ENCODE measurements at places on chromosomes 7 and 10.

GRCh38 chr10:95122736-95123135, 53.4 kb upstream of the CYP2C8 start:
- no peak for DNase-seq

DNA sequence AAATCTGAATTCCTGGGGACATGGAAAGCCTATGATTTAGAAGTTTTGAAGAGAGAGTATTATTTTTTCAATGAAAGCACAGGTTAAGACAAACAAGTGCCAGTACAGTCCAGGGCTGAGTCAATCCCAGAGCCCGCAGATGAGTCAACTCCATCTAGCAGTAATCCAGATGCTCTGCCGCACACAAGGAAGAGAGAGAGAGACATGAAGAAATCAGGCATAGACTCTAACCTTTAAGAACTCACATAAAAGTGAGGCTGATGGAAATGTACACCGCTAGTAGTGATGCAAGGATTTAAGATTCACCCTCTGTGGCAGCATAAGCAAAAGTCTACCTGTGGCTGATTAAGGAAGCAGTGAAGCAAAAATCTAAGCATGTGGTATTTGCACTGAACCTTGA, 651.5 kb downstream of the TNS3 start:
- DNase-seq: no peak

- no peak for DNase-seq
Observed at GRCh38 chr10:117132751-117133231, 5.3 kb downstream of the VAX1 start.

DNA sequence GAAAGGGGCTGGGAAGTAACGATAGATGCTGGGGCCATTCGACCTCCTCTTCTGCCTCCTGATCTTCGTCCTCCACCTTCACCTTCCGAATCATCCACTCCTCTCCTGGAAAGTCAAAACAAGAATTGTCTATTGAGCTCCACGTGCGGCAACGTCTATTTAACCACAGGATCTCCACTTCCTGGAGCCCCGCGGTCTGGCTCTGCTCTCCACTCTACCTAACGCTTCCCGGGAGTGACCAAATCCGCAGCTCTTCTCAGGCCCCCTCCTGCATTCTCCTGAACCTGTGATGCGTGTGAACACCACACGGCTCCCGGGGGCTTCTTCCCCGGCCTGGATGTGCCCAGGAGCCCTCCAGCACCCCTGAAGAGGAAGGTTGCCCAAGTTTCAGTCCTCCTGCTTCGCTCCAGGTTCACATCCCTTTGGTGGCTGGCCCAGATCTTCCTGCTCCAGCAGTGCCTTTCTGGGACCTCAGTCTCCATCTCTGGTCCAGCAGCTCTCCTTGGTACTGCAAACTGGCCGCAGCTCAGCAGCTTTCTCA, 7.2 kb downstream of the ZNF467 start:
- DNase-seq: no peak

- DNase-seq: no peak
Observed at GRCh38 chr10:43041422-43042342, 35.2 kb upstream of the RET start.

DNA sequence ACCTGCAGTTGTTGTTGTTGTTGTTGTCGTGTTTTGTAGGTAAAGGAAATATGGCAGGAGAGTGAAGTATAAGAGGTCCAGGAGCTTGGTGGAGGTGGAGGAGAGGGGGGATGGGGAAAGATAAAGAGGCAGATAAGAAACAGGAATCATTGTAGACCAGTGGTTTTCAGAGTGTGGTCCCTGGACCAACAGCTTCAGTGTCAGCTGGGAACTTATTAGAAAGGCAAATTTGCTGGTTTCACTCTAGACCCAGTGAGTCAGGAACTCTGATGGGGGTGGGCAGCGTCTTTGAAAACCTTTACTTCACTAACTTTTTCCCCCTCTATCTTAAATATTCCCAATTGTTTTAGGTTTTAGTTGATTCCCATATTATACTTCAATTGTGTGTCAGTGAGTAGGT, 241.5 kb downstream of the AUTS2 start:
- DNase-seq: no peak

GRCh38 chr10:77926566-77927401, at the start of gene DLG5:
Gene DLG5 (minus strand): TSS chr10:77926755. CDS start chr10:77926520, 235 bp downstream.
- no peak for DNase-seq

DNA sequence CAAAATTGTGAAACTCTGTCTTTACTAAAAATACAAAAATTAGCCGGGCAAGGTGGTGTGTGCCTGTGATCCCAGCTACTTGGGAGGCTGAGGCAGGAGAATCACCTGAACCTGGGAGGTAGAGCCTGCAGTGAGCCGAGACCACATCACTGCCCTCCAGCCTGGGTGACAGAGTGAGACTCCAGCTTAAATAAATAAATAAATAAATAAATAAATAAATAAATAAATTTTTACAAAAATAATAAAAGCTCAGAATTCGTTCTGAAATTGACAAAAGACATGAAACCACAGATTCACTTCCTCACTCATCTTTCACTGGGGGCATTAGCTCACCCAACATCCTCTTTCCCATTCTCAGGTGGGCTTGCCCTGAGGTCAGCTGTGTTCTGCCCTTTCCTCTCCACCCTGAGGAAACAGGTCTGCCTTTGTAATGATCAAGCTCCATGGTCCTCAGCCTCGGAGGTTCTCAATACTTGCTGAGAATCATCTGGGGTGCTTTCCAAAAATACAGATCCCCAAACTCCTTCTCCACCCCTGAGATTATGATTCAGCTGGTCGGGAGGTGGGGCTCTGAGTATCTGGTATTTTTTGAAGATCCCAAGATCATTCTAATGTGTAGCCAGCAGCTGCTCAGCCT, 29.2 kb upstream of the APBB1IP start:
- no peak for DNase-seq

DNA sequence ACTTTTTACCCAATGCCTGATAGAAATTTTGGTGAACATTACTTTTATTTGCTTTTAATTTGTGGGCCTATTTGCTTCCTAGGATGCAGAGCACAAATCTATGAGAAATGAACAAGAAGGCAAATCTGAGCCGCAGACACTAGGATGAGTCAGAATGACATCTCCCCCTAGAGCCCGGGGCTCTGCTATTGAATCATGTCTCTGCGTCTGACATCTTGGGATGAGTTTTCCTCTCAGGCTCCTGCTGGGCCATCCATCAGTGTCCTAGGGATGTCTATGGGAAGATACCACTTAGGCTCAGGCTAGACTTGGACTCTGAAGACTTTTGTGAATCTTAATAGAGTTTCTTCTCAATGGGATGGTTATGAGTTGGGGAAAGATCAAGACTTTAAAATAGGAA, 157.3 kb upstream of the MTPN start:
- DNase-seq: no peak

GRCh38 chr10:30505543-30506298, 71.7 kb downstream of the MAP3K8 start:
- no peak for DNase-seq

- no peak for DNase-seq
Observed at GRCh38 chr7:47809387-47809786, 138.9 kb downstream of the PKD1L1 start.

- no peak for DNase-seq
Observed at GRCh38 chr7:77665161-77665560, 31.1 kb upstream of the RSBN1L start.

DNA sequence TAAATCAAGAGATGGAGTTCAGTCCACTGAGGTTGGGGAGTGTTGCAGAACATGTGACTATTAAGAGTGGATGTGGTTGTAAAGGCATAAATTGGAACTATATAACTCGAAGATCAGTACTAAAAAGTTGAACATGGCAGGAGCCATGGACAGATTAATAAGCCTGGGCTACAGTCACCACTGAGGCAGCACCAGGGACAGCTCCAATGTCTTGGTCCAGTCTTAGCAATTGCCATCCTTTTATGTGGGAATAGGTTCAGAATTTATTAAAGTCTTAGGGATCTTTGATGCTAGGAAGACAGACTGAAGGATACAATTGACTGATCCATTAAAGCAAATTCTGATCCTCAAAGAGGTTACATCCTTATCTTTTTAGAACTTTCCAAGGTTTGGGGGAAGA, 156.6 kb downstream of the ADRA2A start:
- DNase-seq: no peak

GRCh38 chr7:42645906-42646305, 266.0 kb downstream of the C7orf25 start:
- no peak for DNase-seq

DNA sequence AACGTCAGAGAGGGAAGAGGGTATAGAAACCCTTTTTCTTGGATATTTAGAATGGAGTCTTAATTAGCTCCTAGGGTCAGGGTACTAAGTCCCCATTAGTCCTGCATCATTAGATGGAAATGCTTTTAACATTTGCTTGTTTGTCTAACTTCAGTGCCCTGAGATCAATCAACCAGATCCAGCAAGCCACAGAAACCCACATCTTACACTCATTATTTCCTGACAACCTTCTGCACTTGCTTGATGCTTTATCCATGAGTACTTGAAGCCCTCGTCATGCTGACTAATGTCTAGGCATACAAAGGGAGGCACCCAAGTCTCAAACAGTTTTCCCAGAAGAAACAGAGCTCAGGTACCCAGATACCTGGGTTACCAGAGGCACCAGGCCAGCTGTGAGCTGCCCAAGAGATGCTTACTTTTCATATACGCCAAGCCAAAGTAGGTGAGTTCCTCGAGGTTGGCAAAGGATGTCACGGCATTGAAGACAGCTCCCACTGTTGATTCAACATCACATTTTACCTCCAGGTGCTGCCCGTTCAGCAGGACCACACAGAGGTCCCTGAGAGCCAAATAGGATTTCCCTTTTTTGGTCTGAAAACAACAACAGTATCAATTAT, 42.7 kb downstream of the FRMPD2 start:
- no peak for DNase-seq

- DNase-seq: no peak
Observed at GRCh38 chr10:133042061-133042460, 45.7 kb upstream of the ADGRA1 start.

- no peak for DNase-seq
Observed at GRCh38 chr7:116569737-116570136, 44.9 kb downstream of the CAV1 start.

GRCh38 chr10:94219829-94220228, 142.9 kb downstream of the NOC3L start:
- DNase-seq: no peak

- DNase-seq: no peak
Observed at GRCh38 chr7:3544202-3544601, 243.2 kb downstream of the SDK1 start.

DNA sequence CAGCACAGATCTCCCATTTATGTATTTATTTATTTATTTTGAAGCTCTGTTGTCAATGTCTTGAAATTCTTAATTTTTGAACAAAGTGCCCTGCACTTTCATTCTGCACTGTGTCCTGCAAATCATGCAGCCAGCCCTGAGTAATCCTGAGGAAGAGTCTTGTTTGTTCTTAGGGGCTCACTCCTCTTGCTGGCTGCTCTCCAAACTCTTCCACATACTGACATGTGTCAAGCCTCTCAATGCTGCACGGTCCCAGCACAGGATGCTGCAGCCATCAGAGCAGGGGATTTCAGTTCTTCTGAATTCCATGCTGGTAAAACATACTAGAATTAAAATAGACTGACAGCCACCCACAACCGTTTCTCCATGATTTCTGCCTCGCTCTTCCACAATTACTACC, 207.2 kb downstream of the PARD3 start:
- no peak for DNase-seq

DNA sequence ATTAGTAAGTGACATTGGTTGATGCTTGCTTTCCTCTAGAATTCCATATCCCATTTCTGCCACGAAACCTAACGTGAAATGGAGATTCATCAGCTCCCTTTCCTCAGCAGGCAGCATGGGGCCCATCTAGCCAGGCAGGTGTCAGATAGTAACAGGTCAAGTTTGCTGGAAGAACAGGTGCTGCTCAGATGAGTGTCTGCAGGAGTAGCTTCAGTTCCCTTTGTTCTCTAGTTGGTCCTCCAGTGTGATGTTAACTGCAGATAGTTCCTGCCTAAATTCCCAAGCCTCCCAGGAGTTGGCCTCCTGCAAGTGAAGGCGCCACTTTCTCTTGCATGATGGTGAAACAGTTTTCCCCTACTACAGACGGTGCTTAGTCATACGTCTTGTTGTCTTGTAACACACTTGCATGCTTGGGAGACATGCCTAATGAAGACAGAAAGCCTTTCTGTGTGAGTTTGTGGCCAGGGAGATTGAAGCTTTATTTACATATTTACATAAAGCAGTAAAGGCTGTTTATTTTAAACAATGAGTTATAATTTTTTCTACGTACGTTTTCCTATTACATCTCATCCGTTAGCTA, 175.4 kb downstream of the CHN2 start:
- no peak for DNase-seq

DNA sequence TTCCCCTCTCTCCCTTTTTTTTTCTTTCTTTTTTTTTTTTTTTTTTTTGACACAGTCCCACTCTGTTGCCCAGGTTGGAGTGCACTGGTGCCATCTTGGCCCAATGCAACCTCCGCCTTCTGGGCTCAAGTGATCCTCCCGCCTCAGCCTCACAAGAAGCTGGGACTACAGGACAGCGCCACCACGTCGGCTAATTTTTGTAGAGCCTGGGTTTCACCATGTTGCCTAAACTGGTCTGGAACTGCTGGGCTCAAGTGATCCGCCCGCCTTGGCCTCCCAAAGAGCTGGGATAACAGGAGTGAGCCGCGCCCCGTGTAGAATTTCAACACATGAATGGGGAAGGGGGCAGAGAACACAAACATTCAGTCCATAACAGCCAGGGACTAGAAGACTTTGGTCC, 2.6 kb upstream of the SP4 start:
- DNase-seq: no peak

- no peak for DNase-seq
Observed at GRCh38 chr7:131183611-131184119, 144.0 kb upstream of the MKLN1 start.

GRCh38 chr10:72097448-72098300, 9.3 kb upstream of the SPOCK2 start:
- DNase-seq: no peak

DNA sequence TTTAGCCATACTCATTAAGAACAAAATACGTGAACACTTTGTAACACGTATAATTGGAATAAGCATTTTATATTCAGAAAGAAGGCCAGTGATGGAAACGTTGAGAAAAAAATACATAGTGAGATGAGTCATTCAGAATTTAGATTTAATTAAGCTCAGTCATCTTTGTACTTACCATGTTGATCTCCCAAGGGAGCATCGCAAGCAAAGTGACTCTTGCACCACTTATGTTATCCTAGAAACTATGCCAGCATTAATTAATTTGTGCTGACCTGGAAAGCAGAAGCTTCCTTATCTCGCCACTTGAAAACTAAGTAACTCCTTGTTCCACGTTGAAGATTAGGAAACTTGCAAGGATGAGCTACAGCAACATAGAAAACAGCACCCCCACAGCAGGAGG, 9.7 kb upstream of the MPP7 start:
- DNase-seq: no peak

DNA sequence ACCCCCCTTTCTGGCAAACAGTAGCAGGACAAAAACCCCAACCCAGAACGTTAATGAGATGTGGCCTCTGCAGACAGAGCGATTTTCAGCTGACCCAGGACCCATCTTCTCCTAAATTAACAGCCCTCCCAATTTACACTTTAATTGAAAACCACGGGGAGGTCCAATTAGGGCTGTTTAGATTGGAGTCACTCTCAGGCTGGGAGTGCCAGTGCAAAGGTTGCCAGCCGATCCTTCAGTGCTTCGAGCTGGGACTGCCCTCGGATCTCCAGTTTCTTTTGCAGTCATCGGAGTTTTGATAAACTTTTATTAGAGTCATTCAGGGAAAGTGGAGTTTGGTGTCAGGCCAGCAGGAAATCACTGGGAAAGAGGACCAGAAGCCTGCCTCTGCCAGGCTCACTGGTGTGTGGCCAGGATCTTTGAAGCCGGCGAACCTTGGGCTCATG, 108.0 kb downstream of the DOCK1 start:
- DNase-seq: no peak

Data from stimulated activated CD4-positive, alpha-beta T cell treated with anti-CD3 and anti-CD28 coated beads, Interleukin-1b, Interleukin-23, amount 100 ng/mL, for 1 hour (primary cell).